Brain microvascular endothelial cell (primary cell): ENCODE measurements at places on chromosomes 1 and 21.

DNA sequence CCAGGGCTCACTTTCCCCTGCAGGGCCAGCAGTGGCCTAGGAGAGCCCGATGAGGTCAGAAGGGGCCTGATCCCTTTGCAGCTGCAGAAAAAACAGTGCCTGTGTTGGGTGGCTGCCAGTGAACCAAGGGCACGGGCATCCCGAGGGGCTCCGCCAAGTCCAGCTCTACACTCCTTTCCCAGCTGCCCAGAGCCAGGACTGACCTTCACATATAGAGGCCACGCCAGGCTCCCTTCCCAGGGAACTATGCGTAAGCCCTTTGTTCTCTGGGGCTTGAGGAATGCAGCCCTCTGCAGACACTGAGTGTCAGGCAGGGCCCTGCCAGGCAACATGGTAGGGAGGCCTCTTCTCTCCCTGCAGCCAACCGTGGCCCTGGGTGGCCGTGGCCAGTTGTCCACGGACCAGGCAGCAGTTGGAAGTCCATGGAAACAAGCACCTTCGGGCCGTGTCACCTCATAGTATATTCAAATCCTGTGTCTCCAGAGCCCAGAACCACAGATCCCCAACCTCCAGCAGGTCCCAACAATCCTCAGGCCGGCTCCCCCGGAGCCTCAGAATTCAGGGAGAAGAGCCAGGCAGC, 194.0 kb downstream of the NPHP4 start:
- no peak for DNase-seq

DNA sequence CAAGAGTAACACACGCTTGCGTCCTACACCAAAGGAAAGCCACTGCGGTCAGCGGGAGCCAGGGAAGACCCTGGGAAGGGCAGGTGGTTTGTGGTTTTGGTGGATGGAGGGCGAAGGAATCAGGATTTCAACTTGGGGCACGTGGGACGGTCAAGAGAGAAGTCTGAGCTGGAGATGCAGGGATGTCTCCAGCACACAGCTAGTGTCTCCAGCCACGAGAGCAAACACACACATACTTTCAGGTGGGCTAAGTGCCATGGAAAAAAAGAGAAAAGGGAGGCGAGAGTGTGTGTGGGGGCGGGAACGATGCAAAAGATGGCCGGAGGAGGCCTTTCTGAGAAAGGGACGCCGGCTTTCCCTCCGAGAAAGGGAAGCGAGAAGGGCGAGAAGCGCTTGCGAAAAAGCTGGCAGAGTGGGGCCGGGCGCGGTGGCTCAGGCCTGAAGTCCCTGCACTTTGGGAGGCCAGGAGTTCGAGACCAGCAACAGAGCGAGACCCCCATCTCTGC, 1.4 kb upstream of the SRRM1 start:
- no peak for DNase-seq

DNA sequence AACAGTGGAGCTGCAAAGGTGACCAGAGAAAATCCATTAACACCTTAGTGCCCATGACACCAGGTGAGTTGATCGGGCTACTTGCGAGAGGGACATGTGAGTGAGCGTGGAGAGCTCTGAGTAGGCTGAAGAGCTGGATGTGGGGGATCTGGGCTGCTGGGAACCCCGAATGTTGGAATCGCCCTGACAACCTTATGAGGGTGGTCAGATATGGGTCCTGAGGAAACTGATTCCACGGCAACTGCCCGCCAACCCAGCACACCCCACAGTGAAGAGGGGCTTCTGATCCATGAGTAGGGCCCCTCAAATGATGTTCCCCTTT, 705 bp upstream of the QSOX1 start:
- DNase-seq, result no peak

- no peak for DNase-seq
Observed at GRCh38 chr1:19347533-19348172, 35.5 kb downstream of the SLC66A1 start.

- DNase-seq, result no peak
Observed at GRCh38 chr1:193625255-193625654, 438.8 kb upstream of the B3GALT2 start.

GRCh38 chr1:40844079-40844478, 18.1 kb downstream of the CITED4 start:
- DNase-seq, result no peak

GRCh38 chr1:25875856-25876692, 566 bp upstream of the PAQR7 start:
- no peak for DNase-seq

DNA sequence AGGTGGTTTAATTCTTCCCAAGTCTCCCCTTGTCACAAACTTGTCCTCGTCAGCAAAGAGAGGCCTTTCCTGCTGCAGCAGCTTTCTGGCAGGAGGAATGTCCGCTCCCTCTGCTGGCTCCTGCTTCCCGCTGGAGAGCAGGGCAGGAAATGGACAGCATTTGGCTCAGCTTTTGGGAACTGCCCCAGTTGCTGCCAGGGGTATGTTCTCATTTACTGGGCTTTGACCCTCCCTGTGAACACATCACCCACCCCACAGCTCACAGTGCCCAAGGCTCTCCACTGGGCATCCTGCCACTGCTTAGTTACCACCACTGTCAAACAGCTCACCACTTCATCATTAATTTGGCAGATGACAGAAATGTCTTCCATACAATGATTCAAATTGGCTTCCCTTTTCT, 75.4 kb downstream of the MRPL37 start:
- DNase-seq, result no peak

DNA sequence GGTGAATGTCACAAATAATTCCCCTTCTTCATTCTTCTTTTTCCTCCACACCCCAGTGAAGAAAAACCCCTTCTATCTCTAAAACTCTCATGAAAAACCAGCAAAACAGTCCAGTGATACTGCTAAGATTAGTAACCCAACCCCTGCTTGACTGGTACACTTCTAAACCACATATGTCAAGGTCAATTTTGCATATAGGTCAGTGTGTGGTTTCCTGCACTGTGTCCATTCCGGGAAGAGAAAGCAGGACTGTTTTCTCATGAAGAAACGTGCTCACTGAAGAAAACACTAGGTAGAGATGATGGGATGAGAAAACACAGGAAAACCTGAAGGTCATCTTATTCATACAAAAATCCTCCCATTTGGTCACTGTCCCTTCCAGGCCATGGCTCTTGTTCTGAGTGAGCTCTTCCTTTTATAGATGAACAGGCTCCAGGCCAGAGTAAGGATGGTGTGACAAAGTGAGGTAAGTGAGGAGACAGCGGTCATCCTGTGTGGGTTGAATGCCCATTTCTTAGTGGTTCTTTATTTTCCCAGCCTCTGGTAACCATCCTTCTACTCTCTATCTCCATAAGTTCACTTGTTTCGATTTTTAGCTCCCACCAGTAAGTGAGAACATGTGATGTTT, 122.7 kb downstream of the FASLG start:
- no peak for DNase-seq

- no peak for DNase-seq
Observed at GRCh38 chr1:20487236-20487590, 1.2 kb upstream of the CAMK2N1 start.

DNA sequence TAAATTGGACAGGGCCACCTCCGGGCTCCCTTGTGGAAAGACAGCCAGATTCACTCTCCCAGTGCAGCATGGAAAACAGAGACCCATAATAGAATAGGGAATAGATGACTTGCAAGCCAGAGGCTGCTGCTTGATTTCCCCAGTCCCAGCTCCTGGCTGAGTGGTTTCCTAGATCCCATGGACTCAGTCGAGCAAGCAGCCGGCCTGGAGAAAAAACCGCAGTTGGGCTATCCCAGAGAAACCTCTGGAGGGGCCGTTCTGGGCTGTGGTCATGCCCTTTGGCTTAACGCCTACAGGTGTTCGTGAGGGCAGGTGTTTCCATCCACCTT, 61.7 kb downstream of the ELK4 start:
- DNase-seq, result no peak

GRCh38 chr1:56577406-56578137, 1.8 kb downstream of the PLPP3 start:
- DNase-seq, result no peak

GRCh38 chr1:169509354-169509753, 23.6 kb upstream of the SLC19A2 start:
- DNase-seq, result no peak

- DNase-seq, result no peak
Observed at GRCh38 chr1:185263780-185264179, 53.3 kb downstream of the IVNS1ABP start.

DNA sequence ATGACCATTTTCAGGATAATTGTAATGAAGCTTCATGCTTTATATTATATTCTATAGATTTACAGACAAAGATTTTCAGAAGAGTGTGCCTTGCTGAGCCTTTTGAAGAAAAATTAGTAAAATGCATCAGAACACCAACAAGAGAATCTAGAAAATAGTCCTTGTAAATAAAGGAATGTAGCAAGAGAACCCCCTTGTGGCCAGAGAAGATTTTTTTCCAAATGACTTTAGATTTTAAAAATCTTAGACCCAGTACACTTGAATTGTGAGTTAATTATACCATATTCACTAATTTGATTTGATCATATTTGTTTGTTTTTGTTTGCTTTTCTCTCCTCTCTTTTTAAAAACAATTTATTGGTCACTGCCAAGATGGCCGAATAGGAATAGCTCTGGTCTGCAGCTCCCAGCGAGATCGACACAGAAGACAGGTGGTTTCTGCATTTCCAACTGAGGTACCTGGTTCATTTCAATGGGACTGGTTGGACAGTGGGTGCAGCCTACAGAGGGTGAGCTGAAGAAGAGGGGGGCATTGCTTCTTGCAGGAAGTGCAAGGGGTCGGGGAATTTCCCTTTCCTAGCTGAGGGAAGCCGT, 12.8 kb upstream of the IFI44L start:
- no peak for DNase-seq

GRCh38 chr1:189960769-189961168, 516.9 kb downstream of the BRINP3 start:
- no peak for DNase-seq
